ENCODE measurements at places on chromosomes 2 and 18.
A peak's percentile ranks its signal among the peaks of the same experiment; 100 is the strongest.

DNA sequence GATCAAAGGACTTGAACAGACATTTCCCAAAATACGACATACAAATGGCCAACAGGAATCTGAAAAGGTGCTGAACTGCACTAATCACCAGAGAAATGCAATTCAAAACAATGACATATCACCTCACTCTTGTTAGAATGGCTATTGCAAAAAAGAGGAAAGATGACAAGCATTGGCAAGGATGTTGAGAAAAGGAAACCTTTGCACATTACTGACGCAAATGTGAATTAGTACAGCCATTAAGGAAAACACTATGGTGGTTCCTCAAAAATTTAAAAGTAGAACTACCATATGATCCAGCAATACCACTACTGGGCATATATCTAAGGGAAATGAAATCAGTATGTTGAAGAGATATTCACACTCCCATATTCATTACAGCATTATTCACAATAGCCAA lies 57.7 kb upstream of the ASPRV1 start:
- DNase-seq, result no peak

- DNase-seq, result no peak
Observed at GRCh38 chr2:86044045-86044444, 61.6 kb downstream of the POLR1A start.

- DNase-seq, result no peak
Observed at GRCh38 chr2:230921806-230922595, 3.0 kb downstream of the GPR55 start.

DNA sequence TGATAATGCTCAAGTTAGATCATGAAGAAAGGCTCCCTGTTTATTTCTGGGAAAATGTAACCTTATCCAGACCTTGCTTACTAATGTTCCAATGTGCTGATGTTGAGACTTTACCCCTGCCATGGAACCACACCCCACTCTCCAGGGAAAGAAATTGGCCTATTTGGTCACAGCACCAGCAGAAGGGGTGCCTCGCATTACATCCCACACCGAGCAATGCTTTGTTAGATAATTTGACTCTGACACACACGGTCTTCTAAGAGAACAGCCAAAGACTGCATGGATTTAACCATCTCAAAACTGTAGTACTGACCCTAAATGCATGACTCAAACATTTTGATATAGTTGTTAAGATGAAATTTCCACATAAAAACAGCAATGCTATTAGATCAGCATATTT lies 152.1 kb upstream of the CCDC150 start:
- DNase-seq, result peak; percentile 42

GRCh38 chr2:239832490-239833268 lies 192.5 kb downstream of the NDUFA10 start:
- no peak for DNase-seq

- DNase-seq, result no peak
Observed at GRCh38 chr2:224173210-224173609, 134.1 kb upstream of the SERPINE2 start.

Measured in fibroblast of skin of right quadriceps (primary cell).